Stimulated activated CD4-positive, alpha-beta T cell treated with anti-CD3 and anti-CD28 coated beads, Interleukin-4, amount 100 ng/mL, for 1 hour (primary cell): ENCODE measurements at places on chromosomes 4 and X.

GRCh38 chr4:9800848-9801247, 19.4 kb downstream of the DRD5 start:
- DNase-seq, result no peak

DNA sequence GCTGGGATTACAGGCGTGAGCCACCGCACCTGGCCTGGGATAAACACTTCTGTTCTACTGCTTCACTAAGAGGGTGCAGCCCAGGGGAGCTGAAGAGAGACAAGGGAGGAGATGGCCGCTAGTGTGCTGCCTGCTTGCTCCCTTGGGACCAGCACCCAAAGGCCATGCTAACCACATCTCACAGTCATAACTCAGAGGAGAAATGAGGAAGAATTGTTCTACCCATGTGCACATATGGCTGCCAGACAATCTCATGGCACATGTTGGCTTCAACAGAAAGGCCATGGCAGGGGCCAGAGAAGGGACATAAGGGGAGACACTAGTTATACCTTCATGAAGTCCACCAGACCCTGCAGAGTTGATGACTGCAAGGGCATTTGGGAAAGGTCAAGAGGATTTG, 22.4 kb downstream of the CLDN22 start:
- DNase-seq, result no peak

DNA sequence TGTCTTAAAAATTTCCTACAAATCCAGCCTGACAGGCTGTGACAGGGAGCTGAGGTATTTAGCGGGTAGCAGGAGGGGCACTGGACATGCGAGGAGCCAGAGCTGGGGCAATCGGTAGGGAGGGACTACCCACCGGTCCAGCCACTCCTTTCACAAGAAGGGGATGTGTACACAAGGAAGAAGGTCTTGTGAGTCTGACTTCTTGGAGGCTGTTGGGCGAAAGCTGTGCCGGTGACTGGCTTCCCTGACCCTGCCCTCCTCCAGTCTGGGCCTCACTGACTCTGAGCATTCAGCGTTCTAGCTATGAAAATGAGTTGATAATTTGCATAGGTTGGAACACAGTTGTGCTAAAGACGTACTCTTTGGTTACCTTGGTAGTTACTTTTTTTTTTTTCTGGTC, 12.7 kb upstream of the CXCL8 start:
- no peak for DNase-seq

- no peak for DNase-seq
These were observed 25.1 kb downstream of the DDX60 start for GRCh38 chr4:168293386-168293975.

DNA sequence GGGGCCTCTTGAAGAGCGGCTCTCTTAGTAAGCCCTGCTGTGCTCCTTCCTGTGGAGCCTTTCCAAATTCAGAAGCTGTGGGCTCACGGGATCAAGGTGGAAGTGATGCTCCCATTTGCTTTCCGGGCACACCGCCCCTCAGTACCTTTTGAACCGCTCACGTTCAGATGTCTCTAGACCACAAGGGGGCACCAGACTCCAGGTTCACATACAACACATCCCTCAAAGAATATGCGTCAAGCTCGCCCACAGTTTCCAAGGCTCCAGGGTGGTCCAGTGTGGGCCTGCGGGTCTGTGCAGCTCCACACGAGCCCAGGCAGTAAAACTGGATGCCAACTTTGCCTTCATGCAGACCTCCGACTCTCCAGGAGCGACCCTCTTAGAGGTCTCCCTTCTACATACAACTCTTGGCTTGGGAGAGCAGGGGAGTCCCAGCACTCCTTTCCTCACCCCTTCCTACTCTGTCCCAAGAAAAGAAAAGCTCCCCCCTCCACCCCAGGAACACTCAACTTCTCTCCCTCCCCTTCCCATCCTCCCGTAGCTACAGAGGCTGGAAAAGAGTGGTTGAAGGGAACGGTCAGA, 11.0 kb downstream of the SUPT20HL1 start:
- DNase-seq, result peak; percentile 45

DNA sequence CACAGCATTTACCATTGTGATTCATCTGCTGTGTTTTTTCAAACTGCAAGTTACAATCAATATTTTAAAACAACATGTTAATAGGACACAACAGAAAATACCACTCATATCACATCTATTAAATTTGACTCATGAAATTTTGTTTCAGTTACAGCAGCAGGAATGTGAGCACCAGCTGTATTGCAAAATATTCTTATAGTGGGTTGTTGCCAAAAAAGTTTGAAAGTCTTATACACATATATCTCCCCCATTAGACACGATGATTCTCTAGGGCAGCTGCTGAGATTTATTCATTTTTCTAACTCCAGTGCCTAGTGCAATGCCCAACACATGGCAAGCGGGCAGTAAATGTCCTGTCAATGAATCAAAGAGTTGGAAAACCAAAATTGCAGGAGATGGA, 26.6 kb upstream of the NKX3-2 start:
- DNase-seq, result no peak

DNA sequence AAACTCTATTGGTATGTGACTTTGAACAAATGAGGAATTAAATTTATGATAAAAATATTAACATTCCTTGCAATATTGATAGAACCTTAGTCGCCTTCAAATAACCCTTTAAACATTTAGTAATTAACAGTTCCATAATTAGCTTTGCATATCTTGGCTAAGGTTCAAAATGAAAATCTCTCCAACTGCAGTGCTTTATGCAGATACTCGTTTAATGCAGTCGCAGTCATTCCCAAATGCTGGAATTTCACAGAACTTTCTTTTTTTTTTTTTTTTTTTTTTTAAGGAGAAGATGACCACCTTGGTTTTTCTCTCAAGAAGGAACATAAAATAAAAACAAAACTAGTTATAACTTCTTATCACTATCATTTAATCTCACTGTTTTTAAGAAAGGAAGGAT, 5.2 kb downstream of the RAPGEF2 start:
- DNase-seq, result no peak

DNA sequence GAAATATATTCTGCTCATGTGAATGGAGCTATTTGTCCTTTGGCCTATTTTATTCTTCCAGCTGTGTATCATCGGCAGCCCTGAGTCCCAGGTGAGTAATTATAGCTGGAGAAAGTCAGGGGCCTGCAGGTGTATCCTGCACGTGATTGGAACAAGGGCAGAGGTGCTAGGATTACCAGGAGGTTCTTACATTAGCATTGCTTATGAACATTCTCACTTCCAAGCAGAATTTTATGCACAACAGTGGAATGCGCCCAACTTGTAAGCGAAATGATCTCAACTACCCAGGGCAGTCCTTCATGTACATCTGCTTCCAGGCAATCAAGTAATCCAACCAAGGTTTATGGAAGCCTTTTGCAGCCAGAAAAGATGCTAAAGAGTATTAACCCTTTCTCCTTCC, 68.9 kb upstream of the NRK start:
- DNase-seq, result no peak

DNA sequence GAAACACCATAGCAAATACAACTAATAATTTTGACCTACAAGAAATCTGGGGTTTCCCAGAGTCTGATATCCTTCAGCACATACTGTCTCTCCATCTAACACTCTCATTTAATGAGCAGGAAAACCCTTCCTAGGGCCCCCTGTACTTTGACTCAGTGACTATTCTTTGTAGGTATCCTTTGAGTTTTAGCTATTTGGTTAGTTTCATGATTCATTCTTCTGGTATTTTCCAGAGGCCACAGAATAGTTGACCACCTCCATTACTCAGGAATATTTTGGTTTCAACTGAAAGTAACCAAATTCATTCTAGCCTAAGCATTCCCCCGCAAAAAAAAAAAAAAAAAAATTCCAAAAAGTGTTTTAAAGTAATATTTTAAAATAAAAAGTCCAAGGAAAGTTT, 140.0 kb downstream of the IDS start:
- no peak for DNase-seq

GRCh38 chr4:2930135-2930757, 33.0 kb downstream of the NOP14 start:
- DNase-seq, result no peak

- DNase-seq, result no peak
These were observed 1847.0 kb upstream of the PCDH10 start for GRCh38 chr4:131302108-131302507.

DNA sequence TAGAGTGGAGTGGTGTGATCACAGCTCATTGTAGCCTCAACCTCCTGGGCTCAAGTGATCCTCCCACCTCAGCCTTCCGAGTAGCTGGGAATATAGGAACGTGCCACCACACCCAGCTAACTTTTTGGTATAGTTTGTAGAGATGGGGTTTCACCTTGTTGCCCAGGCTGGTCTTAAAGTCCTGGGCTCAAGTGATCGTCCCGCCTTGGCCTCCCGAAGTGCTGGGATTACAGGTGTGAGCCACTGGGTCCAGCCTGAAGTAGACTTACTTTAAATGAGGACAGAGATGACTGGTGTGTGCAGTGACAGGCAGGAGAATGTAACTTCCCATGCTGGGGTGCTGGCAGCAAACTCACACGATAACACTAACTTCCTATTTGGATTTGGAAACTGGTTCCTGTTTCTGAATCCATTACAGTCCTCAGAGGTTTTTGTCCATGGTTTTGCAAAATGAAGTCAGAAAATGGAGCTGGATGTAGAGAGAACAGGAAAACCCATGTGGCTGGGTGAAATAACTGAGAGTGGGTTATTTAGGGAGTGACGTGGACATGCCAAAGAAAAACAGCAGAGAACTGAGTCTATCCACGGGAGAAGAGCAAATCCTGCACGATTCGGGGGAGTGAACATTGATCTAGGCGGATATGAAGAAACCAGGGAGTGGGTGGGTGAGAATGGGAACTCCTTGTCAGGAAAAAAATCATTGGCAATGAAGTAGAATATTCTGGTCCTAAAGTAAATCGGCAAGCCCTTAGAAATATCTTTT, 95.6 kb downstream of the GATB start:
- no peak for DNase-seq

- no peak for DNase-seq
These were observed 205.8 kb upstream of the MAMLD1 start for GRCh38 chrX:150157291-150157690.

DNA sequence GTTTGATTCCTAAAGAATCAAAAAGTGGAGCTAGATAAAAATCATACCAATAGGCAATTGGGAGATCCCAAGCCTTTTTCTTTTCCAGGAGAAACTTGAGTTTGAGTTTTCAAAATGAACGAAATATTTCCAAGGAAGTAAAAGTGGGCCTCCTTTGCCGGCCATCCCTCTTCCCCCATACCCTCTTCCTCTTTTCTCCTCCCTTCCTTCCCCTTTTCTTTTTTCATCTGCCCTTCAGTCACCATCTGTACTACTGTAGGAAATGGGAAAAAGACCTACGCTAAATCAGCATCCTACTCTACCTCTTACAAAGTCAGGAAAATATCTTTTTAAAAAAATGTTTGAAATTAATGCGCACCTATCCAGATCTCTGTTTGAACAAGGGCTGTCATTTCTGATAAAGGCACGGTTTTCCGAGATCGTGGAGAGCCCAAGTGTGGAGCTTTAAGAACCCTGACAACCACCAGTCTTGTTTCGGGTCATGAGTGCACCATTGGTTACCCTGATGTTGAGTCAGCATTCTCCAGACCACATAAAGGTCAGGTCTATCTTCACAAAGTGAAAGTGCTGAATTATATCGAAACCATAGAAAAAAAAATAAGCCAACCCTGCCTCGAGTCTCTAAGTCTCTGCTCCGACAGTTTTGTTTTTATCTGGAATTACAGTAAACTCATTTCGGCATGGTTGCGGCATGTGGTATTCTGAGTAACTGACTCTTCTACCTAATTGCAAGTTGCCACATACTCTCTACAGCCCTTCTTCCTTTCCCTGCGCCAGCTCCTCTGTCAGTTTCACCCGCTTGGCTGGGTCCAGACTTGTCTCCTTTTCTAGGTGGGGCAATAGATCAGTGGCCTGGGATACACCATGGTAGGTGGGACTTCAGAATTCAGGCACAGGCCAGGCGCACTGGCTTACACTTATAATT, 140.2 kb upstream of the KLF3 start:
- DNase-seq, result peak; percentile 24

GRCh38 chr4:47746122-47746521, 91.7 kb downstream of the CORIN start:
- DNase-seq, result no peak

GRCh38 chr4:124589786-124590185, 122.7 kb downstream of the ANKRD50 start:
- DNase-seq, result no peak

- no peak for DNase-seq
These were observed 170.9 kb downstream of the AFAP1 start for GRCh38 chr4:7768736-7769135.

GRCh38 chr4:54330896-54331295, 101.8 kb downstream of the PDGFRA start:
- no peak for DNase-seq

DNA sequence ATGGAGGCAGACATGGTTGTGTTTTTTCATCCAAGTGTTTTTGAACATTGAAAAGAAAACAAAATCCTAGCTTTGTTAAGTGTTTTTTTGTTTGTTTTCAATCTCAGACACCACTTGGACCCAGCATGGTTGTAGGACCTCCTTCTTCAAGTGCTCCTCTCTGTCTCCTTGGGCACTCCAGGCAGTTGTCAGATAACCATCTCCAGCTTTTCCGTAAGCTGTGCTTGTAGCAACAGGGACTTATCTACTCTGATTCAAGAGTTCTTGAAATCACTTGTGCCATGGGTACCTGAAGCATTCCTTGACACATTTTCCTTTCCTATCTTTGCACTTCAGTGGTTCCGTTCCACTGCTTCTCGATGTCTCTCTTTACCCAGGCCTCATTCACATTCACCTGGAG, 334.9 kb upstream of the DDX53 start:
- no peak for DNase-seq

DNA sequence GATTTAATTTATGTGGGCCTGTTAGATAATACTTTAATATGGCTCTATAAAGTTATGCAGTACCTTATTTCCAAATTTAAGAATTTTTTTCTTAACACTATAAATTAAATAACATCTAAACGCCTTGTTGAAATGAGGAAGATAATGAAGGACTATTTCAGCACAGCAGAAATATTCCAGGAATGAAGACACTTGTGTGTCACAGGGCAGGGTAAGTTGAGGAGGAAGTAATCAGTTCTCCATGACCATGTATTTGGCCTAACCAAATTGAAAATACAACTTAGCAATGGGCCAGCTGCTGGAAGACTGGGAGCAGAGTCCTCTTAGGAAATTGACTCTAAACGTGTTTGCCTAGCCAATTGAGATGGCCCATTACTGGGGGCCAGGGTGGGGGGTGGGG, 16.9 kb downstream of the CXCL3 start:
- no peak for DNase-seq

GRCh38 chr4:141376769-141377168, 156.1 kb downstream of the ZNF330 start:
- no peak for DNase-seq

- DNase-seq, result no peak
These were observed 111.6 kb upstream of the PRKG2 start for GRCh38 chr4:81326581-81326980.

- DNase-seq, result no peak
These were observed 252.3 kb downstream of the ARHGAP10 start for GRCh38 chr4:147984065-147984777.

DNA sequence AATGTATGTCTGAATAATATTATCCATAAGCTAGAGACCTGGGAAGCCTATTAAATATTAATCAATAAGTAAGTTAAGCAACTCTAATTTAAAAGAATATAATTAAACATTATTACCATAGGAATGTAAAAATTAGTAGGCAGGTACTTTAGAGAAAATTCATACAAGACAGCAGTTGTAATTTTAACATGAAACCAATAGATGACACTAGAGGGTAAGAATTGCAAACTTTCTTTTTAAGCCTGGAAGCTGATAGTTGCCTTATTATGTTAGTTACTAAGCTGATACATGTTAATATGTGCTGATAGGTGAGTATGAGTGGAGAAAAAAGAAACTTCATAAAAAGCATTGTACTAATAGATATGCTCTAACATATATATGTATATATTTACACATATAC, 1157.4 kb downstream of the FAM133A start:
- DNase-seq, result no peak

GRCh38 chrX:42616981-42617380, 161.0 kb downstream of the PPP1R2C start:
- DNase-seq, result no peak
